ENCODE measurements at places on chromosomes 3 and 15. TPM values are rescaled to one million over a fixed set of nuclear protein-coding genes. Genes with fewer than 3 reads are reported as not detected.

Gene RABL3
- 61.8 TPM for polyA plus RNA-seq

Gene WDR72
- polyA plus RNA-seq = not detected

Gene OR5H14
- 0.07 TPM for polyA plus RNA-seq

Gene CHRM5
- polyA plus RNA-seq = not detected

Gene PSTPIP1
- not detected for polyA plus RNA-seq

Gene GOLGA8J
- not detected for polyA plus RNA-seq

Gene GOLGA6L10
- 0.42 TPM for polyA plus RNA-seq

Measured in Purkinje cell (primary cell).